ENCODE measurements at places on chromosomes 1 and 21.

DNA sequence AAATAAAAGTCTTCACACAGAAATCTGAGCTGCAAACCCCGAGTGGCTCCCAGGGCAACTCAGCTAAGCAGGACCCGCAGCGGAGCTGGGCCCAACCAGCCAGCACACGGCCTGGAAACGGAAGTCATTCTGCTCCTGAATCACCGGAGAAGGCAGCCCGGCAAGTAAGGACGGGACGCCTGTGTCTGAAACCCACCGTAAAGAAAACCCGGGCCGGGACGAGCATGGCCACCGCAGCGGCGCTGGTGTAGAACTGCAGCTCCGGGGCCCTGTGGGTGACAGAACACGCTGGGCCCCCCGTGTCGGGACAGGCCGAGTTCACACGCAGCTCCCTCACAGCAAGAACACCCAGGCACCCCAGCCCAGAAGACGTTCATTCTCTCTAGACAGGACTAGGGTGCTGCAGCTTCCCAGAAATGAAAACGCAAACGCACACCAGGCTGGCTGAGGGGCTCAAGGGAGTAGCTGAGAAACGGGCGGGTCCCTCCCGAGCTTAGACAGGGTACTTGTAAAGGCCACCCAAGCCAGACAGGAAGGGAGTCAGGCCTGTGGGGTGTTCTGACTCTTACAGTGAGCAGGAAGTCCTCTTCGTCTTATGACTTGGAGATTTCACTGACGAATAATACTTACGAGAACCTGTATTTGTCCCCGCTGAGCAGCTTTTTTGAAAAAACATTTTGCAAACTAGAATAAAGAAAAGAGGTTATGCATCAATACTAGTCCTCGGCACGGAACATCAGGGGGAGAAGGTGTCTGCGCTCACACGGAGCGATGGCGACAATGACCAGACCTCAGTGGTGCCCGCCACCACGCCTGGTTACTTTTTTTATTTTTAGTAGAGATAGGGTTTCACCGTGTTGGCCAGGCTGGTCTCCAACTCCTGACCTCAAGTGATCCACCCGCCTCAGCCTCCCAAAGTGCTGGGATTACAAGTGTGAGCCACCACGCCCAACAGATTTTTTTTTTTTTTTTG is 10.9 kb upstream of the CDK11B start:
- DNase-seq = no peak

DNA sequence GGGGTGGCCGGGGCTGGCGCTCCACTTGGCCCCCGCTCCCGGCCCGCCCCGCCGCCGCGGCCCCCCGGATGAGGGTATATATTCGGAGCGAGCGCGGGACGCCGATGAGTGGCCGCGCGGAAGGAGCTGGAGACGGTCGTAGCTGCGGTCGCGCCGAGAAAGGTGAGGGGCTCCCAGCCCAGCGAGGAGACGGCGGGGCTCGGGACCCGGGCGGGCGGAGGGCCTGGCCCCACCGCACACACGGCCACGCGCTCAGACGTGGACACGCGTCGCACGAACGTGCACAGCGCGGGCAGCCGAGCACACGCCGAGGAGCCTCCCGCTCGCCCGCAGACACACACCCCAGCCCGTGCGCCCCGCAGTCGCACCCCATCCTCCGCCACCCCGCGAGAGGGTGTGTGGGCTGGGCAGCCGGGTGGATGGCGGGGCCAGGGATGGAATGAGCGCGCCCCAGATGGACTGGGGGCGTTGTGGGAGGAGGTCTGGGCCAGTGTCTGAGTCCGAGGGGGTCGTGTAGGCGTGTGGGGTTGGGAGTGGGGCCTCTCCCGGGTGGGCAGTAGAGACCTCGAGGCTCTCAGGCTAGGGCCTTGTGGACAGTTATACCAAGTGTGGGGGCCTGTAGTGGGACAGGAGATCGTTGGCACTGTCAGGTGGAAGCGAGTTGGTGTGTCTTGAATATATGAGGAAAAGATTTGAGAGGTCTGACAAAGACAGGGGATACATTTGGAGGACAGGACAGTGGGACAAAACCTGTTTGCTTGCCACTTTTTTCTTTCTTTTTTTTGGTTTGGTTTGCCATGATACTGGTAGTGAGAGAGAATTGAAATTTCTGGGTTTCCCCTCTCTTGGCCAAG is at the start of gene UAP1:
Gene UAP1, plus strand, starts transcription at position 107 of the 854 bp plus-strand sequence. CDS start 4,347 bp downstream, outside the sequence.
- DNase-seq = peak; percentile 16

DNA sequence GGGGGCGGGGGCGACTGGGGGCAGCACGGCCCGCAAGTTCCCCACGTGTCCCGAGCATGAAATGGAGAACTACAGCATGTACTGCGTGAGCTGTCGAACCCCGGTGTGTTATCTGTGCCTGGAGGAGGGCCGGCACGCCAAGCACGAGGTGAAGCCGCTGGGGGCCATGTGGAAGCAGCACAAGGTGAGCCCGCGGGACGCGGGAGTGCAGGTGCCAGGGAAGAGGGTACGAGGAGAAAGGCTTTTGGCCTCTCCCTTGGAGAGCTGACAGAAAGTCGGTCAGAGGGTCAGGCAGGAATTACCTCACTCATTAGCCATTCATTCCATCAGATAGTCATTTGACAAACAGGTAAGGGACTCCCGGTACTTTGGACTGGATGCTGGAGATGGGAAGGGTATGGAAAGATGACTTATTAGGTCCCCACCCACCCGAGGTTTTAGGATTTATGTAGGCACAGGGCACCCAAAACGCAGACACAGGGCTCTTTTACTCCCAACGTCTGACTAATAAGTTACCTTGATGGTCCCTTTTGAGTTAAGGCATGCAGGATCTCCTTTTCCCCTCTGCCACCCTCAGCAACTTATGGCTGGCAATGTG is 2.1 kb downstream of the TRIM67 start:
- no peak for DNase-seq

DNA sequence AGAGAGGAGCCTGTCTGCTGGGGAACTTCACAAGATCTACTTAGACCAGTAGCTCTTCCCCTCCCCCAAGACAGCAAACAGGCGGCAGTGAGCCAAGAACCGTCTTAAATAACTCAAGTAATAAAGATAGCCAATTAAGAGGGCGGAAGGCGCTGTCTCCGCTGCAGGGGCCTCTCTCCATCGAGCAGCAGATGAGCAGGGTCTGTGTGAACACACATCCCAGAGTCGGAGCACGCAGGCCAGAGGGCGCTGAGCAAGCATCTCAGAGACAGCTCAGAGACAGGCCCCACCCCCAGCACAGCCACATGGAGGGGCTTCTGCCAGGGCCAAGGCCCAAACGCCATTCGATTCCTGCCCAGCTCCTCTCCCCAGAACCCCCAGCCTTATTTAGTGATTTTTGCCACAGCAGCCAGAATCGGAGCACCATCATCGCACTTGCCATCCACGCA is 11.1 kb downstream of the IFFO2 start:
- DNase-seq = no peak

DNA sequence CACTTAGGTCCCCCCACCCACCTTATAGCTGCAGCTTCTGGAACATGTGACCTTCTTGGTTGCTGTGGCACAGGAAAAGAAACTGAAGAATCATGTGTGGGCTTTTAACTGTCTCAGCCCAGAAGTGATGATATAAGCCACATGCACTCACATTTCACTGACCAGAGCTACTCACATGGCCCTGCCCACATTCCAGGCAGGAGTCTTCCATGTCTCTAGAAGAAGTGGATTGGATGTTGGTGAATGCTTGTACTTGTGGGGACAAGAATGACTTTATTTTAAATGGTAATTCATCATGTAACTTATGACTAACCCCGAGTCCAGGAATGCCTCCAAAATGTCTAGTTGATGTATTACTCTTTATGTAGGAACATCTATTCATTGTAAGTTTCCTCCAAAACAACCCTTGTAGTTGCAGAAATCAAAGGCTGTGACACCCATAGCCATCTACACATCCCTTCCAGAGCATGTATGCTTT is 15.8 kb upstream of the CAMK1G start:
- peak; percentile 92 for DNase-seq

- DNase-seq = no peak
Measured at GRCh38 chr1:82848043-82848442, 1047.3 kb downstream of the ADGRL2 start.

- DNase-seq = no peak
Measured at GRCh38 chr21:40613546-40614030, 233.4 kb downstream of the DSCAM start.

DNA sequence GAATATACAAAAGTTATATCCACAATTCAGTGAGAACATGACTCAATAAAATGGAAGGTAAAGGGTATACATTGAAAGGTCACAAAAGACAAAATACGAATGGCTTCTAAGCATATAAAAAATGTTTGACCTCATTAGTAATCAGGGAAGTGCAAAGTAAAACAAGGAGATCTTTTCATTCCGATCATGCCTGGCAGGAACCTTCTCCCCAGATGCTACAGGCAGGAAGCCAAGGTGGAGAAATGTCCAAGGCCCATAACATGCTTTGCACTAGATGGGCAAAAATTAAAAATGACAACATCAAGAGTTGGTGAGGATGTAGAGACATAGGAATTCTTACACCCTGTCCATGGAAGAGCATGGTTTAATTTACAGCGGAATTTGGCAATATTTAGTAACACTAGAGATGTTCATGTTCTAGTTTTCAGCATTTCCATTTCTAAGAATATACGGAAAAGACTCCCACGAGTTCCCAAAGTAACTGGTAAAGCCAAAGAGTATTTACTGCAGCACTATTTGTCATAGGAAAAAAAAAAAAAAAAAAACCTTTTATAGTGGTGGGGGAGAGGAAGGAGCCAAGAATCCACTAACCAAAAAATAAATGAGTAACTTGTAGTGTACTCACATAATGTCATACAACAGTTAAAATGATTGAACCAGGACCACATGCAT is 184.5 kb upstream of the KAZN start:
- DNase-seq = no peak

DNA sequence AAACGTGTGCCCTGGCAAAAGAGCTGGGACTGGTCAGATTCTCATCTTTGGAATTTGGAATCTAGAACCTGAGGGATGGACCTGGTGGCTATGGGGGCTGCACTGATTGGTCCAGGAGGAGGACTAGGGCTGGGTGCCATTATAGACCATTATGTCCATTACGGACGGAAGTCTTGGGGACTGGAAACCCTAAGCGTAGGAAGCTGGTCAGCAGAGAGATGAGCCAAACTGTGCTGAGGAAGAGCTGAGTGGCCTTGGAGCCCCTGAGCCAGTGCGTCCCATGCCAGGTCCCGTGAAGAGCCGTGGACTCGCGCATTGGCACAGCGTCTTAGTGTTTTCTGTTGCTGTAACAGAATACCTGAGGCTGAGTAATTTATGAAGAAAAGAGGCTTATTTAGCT is 10.0 kb downstream of the MRAP start:
- DNase-seq = no peak

DNA sequence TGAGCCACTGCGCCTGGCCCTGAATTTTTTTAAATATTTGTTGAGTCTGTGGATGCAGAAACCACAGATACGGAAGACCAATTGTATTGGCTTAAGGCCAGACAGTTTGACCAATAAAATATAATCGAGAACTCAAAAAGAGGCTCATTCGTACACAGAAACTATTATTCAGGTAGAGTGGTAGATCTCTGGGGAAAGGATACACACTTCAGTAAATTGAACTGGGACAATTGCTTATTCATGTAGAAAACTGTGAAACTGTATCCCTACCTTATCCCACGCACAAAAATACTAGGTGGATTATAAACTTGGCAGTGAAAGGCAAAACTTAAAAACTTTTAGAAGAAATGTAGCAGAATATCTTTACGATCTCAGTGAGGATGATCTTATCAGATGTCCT is 25.0 kb upstream of the SHE start:
- DNase-seq = no peak

GRCh38 chr21:34693192-34693810 is 24.5 kb downstream of the CLIC6 start:
- peak; percentile 78 for DNase-seq

- DNase-seq = no peak
Measured at GRCh38 chr1:55304229-55304740, 89.1 kb upstream of the USP24 start.

DNA sequence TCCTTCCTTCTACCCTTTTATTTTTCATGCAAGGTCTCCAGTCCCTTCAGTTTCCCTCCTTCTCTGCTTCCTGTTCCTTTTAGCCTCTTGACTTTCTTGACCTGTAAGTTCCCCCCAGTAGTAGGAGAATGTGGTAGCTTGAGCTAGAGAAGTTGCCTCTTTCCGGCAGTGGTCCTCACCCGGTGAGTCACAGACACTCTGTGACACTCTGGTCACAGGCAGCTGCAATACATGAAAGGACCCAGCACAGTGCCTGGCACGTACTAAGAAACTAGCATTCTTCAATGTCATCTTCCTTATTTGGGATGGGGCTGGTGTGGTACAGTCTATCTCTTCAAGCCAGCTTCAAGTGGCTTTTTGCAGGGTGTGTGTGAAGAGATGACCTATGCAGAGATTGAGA is 16.0 kb downstream of the PFKFB2 start:
- DNase-seq = no peak

DNA sequence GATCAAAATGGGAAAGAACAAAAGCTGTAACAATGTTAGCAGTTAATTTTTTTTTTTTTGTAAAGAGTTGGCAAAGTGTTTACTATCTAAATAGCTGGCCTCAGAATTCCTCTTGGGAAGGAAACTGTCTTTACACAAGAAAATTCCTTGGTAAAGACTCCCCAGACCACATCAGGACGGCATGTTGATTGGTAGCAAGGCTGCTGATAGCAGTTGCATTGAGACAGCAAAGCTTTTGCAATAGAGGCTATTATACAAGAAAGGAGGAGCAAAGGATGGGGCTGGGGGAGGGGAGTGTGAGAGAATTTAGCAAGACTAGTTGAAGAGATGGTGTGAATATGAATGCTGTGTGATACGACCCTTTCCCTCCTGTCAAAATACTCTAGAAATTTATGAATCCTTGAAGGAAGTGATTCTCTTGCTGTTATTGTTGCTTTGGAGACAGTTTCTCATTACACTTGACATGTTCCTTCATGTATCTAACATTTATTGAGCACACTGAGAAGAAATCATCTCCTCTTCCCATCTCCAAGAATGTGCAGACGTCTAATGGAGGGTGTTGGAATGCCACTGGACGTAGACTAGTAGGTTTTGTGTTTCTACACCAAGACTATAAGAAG is 355.6 kb downstream of the SIPA1L2 start:
- no peak for DNase-seq

- peak; percentile 51 for DNase-seq
Measured at GRCh38 chr1:43366601-43367025, 1.2 kb downstream of the ELOVL1 start.

DNA sequence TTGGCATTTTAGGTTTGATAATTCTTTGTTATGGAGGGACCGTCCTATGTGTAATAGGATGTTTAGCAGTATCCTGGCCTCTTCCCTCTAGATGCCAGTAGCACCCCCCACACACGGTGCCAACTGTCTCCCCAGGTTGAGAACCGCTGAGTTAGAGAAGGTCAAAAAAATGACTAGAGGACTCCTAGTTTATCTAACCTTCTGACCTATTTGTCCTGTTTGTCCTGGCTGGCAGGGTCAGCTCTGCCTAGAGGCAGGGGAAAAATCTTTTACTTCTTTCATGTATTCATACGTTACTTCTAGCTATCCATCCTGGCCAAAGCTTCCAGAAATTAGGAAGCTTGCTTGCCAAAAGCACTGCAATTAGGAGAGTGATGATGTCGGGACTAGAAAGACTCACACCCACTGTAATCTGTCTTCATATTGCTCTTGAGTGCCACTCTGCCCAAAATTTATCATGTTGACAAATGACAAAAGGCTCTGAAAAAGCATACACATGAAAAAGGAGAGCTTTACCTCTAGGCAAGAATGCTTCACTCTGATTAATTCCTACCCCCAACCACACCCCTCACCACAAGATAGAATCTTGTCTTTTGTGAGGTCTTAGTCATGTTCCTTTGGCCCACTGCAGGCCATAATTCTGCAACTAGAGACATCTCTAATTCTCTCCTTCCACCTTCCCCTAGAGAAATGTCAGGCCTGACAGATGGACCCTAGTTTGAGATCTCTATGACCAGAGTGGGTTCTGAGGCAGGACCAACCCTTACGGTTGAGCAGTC is 14.4 kb upstream of the AKR1A1 start:
- no peak for DNase-seq

GRCh38 chr1:189084811-189085210 is 1392.9 kb downstream of the BRINP3 start:
- no peak for DNase-seq
